Astrocyte (in vitro differentiated cells and primary cell): ENCODE measurements at places on chromosomes 7 and 10. TPM values are rescaled to one million over a fixed set of nuclear protein-coding genes. Genes with fewer than 3 reads are reported as not detected.

- H3K4me1 ChIP-seq: no peaks in the 10 kb centered on the region
- no peaks in the 10 kb centered on the region for H3K27me3 ChIP-seq
- no peak overlapping the region for H3K27ac ChIP-seq
- no peak for DNase-seq
- no peak overlapping the region for H3K4me3 ChIP-seq
- H3K36me3 ChIP-seq: no peaks in the 10 kb centered on the region
Observed at GRCh38 chr7:137172105-137172590, 171.4 kb downstream of the PTN start.

Gene SLK
- 24.9 and 27.5 TPM in 2 replicates for total RNA-seq

DNA sequence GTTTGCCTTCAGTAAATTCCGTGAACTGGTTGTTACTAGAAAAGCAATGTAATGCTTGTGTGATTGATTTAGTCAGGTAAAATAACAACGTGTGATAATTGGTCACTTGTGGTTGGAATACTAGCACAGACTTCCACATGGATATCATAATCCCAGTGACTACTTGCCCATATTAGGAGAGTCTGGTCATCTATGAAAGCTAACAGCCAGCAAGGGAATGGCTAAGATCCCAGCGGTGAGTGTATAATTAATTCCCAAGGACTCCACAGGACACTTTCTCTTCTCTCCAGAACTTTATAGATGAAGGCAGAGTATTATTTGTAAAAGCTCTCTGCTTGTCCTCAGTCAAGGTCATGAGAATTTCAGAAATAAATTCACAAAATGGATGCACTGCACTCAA lies 662.6 kb upstream of the TEX47 start:
- no peaks in the 10 kb centered on the region for H3K4me1 ChIP-seq
- DNase-seq: no peak
- H3K4me3 ChIP-seq: no peak overlapping the region
- H3K27ac ChIP-seq: no peak overlapping the region

- H3K27me3 ChIP-seq: no peaks in the 10 kb centered on the region
- H3K36me3 ChIP-seq: no peaks in the 10 kb centered on the region
- H3K4me1 ChIP-seq: peaks cover 17% of the 10 kb centered on the region
- no peak overlapping the region for H3K27ac ChIP-seq
- H3K4me3 ChIP-seq: peak overlapping the region; percentile 53
- DNase-seq: no peak
Observed at GRCh38 chr10:131979821-131980270, 1.9 kb downstream of the BNIP3 start.

GRCh38 chr10:44716470-44717015 lies 194.6 kb upstream of the TMEM72 start:
- no peak overlapping the region for H3K4me3 ChIP-seq
- no peaks in the 10 kb centered on the region for H3K36me3 ChIP-seq
- H3K27ac ChIP-seq: no peak overlapping the region
- no peak for DNase-seq

Gene PTF1A
- not detected in 2 replicates for total RNA-seq

Gene SLC18A2
- 0.07 TPM in 1 of 2 replicates, not detected in the other for total RNA-seq

Gene RBP3
- not detected in 2 replicates for total RNA-seq

Gene HMX3
- total RNA-seq: not detected in 2 replicates

DNA sequence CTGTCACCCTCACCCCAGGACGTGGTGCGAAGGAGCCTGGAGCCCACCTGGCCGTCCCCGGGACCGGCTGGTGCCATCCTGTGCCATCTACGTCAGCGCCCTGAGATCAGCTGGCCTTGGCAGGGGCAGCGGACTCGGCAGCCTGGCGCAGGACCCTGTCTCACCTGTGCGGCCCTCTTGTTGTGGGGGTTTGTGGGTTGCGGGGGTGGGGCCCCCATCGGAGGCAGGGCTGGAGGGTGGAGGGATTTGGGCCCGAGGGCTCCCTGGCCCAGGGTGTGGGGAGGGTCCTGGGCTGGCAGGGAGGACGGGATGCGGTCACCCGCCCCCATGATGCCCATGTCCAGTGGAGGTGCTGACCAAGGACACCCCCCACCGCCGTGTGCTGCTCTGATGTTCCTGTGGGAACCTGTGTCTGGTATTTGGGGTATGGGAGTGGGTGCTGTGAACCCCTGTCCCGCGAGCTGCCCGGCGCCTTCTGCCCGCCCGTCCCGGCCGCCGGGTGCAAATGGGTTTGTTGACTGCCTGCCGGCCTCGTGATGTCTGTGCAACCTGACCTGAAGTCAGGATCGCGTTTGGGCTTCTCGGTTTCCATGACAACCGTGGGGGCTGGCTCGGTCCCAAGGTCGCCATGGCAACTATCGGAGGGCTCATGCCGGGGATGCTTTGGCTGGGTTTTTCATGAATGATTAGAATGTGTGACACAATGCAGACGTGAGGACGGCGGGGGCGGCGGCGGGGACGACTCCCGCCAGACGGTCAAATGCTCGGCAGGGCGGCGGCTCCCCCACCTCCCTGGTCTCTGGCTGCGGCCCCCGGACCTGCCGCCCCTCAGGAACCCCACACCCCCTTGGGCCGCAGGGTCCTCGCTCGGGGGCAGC lies 7.3 kb downstream of the MAFK start:
- DNase-seq: peak; percentile 92
- H3K4me1 ChIP-seq: peaks cover 53% of the 10 kb centered on the region
- H3K27ac ChIP-seq: peak overlapping the region; percentile 100
- H3K27me3 ChIP-seq: no peaks in the 10 kb centered on the region

GRCh38 chr7:151429237-151429559 lies 10.7 kb downstream of the CRYGN start:
- H3K4me1 ChIP-seq: peaks cover 39% of the 10 kb centered on the region
- no peaks in the 10 kb centered on the region for H3K27me3 ChIP-seq
- peak overlapping the region; percentile 32 for H3K27ac ChIP-seq

GRCh38 chr10:103602852-103603155 lies 109.3 kb downstream of the NEURL1 start:
- peaks cover 7% of the 10 kb centered on the region for H3K36me3 ChIP-seq
- no peak overlapping the region for H3K4me3 ChIP-seq
- no peak overlapping the region for H3K27ac ChIP-seq

Gene SFRP4
- 0.19 and 0.39 TPM in 2 replicates for total RNA-seq

- H3K27ac ChIP-seq: no peak overlapping the region
- peaks cover 12% of the 10 kb centered on the region for H3K36me3 ChIP-seq
- no peak overlapping the region for H3K4me3 ChIP-seq
Observed at GRCh38 chr10:16809074-16809718, 8.0 kb downstream of the RSU1 start.

DNA sequence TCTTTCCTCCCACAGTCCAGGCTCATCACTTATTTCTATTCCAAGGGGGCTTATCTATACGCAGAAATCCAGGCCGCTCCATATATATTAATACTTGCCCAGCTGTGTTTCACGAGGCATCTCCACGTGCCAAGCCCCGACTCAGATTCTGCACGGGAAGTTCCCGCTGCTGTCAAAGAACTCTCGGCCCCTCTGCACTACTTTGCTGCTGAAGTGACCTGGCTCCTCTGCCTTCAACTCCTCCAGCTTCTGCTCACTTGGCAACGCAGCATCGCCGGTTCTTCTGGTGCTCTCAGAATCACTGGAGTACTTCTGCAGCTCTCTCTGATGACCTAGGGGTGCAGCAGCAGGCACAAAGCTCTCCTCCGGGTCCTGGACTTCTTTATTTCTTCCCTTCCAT lies 9.7 kb upstream of the CHST12 start:
- no peak overlapping the region for H3K4me3 ChIP-seq
- DNase-seq: no peak
- peaks cover 4% of the 10 kb centered on the region for H3K27me3 ChIP-seq
- no peak overlapping the region for H3K27ac ChIP-seq
- H3K4me1 ChIP-seq: peaks cover 7% of the 10 kb centered on the region

GRCh38 chr10:129852829-129853561 lies 111.1 kb downstream of the EBF3 start:
- no peaks in the 10 kb centered on the region for H3K4me1 ChIP-seq
- no peak for DNase-seq
- no peaks in the 10 kb centered on the region for H3K27me3 ChIP-seq
- no peak overlapping the region for H3K27ac ChIP-seq
- no peaks in the 10 kb centered on the region for H3K36me3 ChIP-seq
- H3K4me3 ChIP-seq: no peak overlapping the region

Gene SVOPL
- total RNA-seq: 0.34 and 0.48 TPM in 2 replicates

- peaks cover 11% of the 10 kb centered on the region for H3K4me1 ChIP-seq
- no peak overlapping the region for H3K4me3 ChIP-seq
- H3K27ac ChIP-seq: no peak overlapping the region
- H3K36me3 ChIP-seq: no peaks in the 10 kb centered on the region
- DNase-seq: no peak
Observed at GRCh38 chr7:55026086-55026790, 7.4 kb downstream of the EGFR start.

Gene CLDN15
- total RNA-seq: 8.7 and 10.0 TPM in 2 replicates

Gene HMX2
- not detected in 2 replicates for total RNA-seq

GRCh38 chr7:82343716-82344115 lies 99.9 kb downstream of the CACNA2D1 start:
- DNase-seq: no peak
- no peaks in the 10 kb centered on the region for H3K4me1 ChIP-seq
- H3K36me3 ChIP-seq: no peaks in the 10 kb centered on the region
- no peak overlapping the region for H3K27ac ChIP-seq
- H3K4me3 ChIP-seq: no peak overlapping the region
- H3K27me3 ChIP-seq: no peaks in the 10 kb centered on the region

GRCh38 chr7:48244864-48245271 lies 73.6 kb downstream of the ABCA13 start:
- H3K4me3 ChIP-seq: peak overlapping the region; percentile 5
- peaks cover 22% of the 10 kb centered on the region for H3K4me1 ChIP-seq
- H3K27ac ChIP-seq: peak overlapping the region; percentile 32
- no peaks in the 10 kb centered on the region for H3K36me3 ChIP-seq

- no peaks in the 10 kb centered on the region for H3K4me1 ChIP-seq
- H3K27ac ChIP-seq: no peak overlapping the region
- H3K36me3 ChIP-seq: no peaks in the 10 kb centered on the region
Observed at GRCh38 chr7:127514499-127514898, 70.9 kb downstream of the GCC1 start.

DNA sequence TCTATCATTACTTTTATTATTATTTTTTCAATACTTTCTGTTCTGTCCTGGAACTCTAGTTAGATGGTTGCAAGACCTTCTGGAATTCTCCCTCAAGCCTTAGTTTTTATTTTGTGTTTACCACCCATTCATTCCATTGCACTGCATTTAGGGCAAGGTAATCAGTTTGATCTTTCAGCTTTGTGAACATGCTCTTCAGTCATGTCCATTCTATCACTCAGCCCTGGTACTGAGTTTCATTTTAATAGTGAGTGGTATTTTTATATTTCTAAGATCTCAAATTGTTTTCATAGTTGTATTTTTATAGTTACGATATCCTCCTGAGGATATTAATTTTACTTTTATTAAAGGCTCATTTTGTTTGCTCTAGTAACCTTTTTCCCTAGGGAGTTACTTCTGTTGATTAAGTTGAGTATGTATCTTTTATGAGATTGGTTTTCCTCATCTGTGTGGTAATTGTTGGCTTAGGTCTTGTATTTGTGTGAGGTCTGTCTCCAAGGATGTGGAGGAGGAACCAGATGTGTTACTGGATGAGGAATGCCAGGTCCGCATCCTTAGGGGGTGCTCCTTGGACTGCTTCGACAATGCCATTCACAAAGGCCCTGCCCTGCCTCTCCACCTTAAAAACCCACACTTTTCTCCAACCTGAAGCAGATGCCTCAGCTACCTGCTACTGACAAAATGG lies 46.7 kb upstream of the RAB18 start:
- H3K36me3 ChIP-seq: no peaks in the 10 kb centered on the region
- DNase-seq: no peak
- H3K27ac ChIP-seq: no peak overlapping the region
- H3K4me1 ChIP-seq: no peaks in the 10 kb centered on the region
- H3K4me3 ChIP-seq: no peak overlapping the region

Gene NUTM2E
- 0.50 TPM in 1 of 2 replicates, not detected in the other for total RNA-seq

Gene CPED1
- 6.0 and 6.1 TPM in 2 replicates for total RNA-seq

Gene SPDYE6
- total RNA-seq: not detected in 2 replicates

- no peak overlapping the region for H3K27ac ChIP-seq
- no peaks in the 10 kb centered on the region for H3K36me3 ChIP-seq
- no peak for DNase-seq
- H3K4me3 ChIP-seq: no peak overlapping the region
Observed at GRCh38 chr7:138352570-138353461, 107.2 kb upstream of the TRIM24 start.

Gene NODAL
- 0.43 TPM in 1 of 2 replicates, not detected in the other for total RNA-seq

- H3K4me1 ChIP-seq: no peaks in the 10 kb centered on the region
- no peak overlapping the region for H3K27ac ChIP-seq
- no peaks in the 10 kb centered on the region for H3K36me3 ChIP-seq
- H3K27me3 ChIP-seq: peaks cover 2% of the 10 kb centered on the region
- no peak for DNase-seq
Observed at GRCh38 chr7:156147104-156147503, 334.8 kb upstream of the SHH start.

Gene PIP
- total RNA-seq: not detected in 2 replicates

Gene MSMB
- not detected in 2 replicates for total RNA-seq

- no peak overlapping the region for H3K4me3 ChIP-seq
- no peaks in the 10 kb centered on the region for H3K36me3 ChIP-seq
- no peaks in the 10 kb centered on the region for H3K4me1 ChIP-seq
- peak; percentile 40 for DNase-seq
- H3K27me3 ChIP-seq: no peaks in the 10 kb centered on the region
Observed at GRCh38 chr10:84179059-84179710, 5.6 kb downstream of the GPR15LG start.

Gene BICC1
- total RNA-seq: 23.0 and 37.5 TPM in 2 replicates

Gene MYL10
- total RNA-seq: 0.73 and 2.8 TPM in 2 replicates

Gene IRF5
- total RNA-seq: 0.36 TPM in 1 of 2 replicates, not detected in the other
